ENCODE measurements at places on chromosomes 2 and 18. TPM values are rescaled to one million over a fixed set of nuclear protein-coding genes. Genes with fewer than 3 reads are reported as not detected.

Gene MC4R
- not detected for total RNA-seq

Gene AFF3
- not detected for total RNA-seq

Gene ANKZF1
- total RNA-seq: 13.8 TPM

Gene ACTG2
- 0.23 TPM for total RNA-seq

Gene PSTPIP2
- 0.52 TPM for total RNA-seq

Gene FOSL2
- 69.8 TPM for total RNA-seq

Gene RGPD4
- total RNA-seq: not detected

Gene ONECUT2
- 0.33 TPM for total RNA-seq

Gene GKN2
- total RNA-seq: 2.2 TPM

Gene ZC3H6
- 0.44 TPM for total RNA-seq

Gene WDSUB1
- total RNA-seq: 7.6 TPM

Gene COPS9
- 287 TPM for total RNA-seq

Gene ANKRD62
- not detected for total RNA-seq

Gene ANKRD30B
- not detected for total RNA-seq

Gene DPYSL5
- 3.6 TPM for total RNA-seq

Gene RNF125
- total RNA-seq: 0.20 TPM

Gene HOXD11
- 5.8 TPM for total RNA-seq
